HuH-7 (cell line): ENCODE measurements at places on chromosomes 2 and 18.

GRCh38 chr2:85794491-85795121, 40.8 kb downstream of the ATOH8 start:
- no peak for DNase-seq

DNA sequence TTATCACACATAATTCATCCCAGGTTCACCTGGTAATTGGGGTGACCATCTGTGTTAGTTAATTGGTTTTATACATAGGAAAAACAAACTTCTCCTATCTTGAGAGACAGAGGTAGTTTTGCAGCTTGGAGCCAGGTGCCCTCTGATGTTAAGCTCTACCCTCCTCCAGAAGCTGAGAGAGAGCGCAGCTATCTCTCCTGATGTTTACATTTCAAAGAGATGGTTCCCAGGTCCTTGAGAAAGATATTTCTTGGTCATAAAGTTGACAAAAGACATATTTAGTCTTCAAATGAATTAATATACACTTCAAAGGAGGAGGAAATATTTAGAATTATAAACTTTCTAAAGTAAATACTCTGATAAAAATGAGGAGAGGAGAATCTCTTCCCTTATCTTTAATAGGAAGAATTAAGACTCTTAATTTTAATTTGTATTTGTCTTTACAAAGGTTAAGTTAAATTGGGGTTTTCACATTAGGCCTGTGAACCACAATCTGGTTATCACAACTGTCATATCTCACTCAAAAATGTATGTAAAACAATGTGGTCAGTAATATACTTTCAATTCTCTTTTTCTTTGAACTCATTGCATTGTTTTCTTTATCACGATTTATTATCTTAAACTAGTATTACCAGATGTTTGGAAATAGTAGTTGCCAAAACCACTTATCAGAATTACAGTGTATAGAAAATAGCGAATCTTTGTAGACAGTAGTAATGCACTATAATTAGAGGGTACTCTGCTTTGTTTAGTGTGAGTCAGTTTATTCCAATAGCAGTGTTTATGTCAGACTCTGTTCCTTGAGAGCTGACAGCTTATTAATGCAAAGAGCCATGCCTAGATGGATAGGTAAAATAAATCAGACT, 26.8 kb downstream of the SERPINB4 start:
- no peak for DNase-seq

GRCh38 chr2:110904116-110904778, 171.9 kb downstream of the ACOXL start:
- DNase-seq = no peak

- no peak for DNase-seq
Observed at GRCh38 chr2:71880287-71880686, 267.4 kb downstream of the CYP26B1 start.

DNA sequence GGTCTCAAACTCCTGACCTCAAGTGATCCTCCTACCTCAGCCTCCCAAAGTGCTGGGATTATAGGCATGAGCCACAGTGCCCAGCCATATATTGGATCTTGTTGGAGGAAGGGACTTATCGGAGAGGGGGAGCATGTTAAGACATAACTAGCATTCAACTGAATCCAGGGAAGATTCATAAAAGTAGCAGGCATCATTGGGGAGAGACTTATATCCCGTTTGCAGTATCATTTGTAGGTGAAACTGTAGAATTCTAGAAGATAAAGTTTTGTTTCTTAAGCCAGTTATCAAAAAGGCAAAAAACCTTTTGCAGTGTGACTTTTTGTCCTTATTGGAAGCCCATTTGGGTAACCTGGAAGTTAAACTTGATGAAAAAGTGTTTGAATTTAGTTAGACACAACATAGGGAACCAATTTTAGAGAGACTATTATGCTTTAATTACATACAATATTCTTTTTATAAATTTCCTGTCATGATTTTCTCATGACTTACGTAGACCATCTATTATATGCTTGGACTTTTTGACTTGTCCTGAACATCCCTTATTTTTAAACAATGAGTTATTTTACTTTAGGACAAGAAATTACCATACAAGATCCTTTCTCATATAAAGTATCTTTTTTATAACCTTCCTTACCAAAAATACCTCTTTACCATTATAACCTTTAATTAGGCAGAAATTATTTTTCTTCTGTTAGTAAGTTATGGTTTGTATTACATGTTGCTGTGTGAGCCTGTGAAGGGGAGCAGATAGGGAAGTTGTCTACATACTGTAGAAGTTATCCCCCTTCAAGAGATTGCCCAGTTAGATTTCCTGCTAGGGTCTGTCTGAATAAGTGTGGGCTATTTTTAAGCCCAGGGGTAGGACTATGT, 20.3 kb downstream of the RAB3GAP1 start:
- no peak for DNase-seq

GRCh38 chr18:3306391-3306790, 44.5 kb downstream of the MYL12B start:
- no peak for DNase-seq

DNA sequence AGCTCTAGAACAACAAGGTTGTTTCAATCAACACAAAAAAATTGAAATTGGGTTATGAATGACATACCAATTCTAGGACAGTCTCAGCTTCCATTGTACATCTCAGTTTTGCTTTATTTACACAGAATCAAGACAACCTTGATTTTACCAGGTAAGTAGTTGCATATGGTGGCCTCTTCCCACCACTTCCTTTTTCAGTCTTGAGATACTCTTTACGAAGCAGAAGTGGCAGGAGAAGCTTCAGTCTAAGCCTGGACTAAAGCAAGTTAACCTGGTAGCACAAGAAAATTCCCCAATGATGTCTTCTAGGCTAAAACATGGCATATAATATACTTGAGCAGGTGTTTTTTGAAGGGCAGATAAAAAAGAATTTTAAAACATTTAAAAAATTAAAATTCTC, 10.7 kb upstream of the FAM136A start:
- DNase-seq = no peak

DNA sequence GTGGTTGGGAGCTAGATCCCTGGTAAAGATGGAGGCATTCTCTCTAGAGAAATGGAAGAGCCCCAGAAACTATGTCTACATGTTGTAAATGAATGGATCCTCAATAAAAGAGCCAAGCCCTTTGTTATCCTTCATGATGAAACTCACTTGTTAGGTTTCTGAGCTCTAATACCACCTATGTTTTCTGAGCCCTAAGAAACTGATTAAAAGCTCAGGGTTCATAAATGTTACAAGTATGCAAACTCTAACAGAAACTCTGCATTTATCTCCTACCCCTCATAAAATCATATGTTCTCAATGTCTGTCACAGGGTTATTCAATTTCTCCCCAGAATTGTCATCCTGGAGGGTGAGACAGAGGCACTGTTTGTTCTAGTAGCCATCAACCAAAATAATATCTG, 18.0 kb upstream of the HNMT start:
- DNase-seq = no peak

- no peak for DNase-seq
Observed at GRCh38 chr2:58063641-58064040, 17.0 kb downstream of the VRK2 start.

DNA sequence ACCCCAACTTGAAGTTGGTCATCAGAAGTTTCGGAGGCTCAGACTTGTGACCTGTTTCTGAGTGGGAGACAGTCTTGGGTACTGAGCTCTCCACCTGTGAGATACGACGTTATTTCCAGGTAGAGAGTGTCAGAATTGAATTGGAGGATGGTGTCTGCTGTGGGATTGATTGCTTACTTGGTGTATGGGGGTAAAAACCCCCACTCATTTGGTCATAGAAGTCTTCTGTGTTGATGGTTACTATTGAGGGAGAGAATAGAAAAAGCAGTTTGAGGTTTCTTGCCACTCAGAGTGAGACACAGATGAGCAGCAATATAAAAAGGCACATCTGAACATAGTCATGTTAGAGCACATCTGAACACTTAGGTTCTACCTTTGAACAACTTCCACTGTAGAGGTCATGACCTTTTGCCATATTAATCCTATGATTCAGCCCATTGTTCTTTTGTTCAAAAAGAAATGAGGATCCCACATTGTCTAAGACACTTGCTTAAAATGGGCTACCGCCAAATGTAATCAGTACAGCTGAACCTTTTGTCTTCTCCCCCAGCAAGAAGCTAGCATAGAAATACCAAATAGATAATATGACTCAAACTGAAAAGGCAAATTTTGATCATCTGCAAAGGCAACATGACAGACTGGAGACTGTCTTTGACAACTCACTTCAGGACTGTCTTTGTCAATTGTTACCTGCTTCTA, 73.3 kb downstream of the NAB1 start:
- no peak for DNase-seq

- DNase-seq = no peak
Observed at GRCh38 chr2:48531141-48531648, 1.2 kb downstream of the STON1 start.

DNA sequence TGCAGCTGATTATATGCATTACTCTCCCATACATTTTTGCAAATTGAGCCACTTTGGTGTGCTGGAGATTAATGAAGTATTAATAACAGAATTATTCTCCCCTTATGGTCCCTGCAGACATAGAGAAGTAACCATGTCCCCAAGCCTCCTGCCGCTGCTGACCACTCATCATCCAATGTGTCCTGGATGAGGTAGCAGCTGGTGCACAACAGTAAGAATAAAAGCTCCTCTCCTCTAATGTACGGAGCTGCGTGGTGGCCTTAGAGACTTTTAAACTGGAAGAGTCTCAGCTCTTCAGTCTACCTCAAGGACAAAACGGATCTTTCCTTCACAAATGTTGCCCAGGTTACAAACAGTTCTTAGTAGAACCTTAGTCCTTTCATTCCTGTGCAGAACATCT, 37.7 kb downstream of the TPO start:
- DNase-seq = no peak

DNA sequence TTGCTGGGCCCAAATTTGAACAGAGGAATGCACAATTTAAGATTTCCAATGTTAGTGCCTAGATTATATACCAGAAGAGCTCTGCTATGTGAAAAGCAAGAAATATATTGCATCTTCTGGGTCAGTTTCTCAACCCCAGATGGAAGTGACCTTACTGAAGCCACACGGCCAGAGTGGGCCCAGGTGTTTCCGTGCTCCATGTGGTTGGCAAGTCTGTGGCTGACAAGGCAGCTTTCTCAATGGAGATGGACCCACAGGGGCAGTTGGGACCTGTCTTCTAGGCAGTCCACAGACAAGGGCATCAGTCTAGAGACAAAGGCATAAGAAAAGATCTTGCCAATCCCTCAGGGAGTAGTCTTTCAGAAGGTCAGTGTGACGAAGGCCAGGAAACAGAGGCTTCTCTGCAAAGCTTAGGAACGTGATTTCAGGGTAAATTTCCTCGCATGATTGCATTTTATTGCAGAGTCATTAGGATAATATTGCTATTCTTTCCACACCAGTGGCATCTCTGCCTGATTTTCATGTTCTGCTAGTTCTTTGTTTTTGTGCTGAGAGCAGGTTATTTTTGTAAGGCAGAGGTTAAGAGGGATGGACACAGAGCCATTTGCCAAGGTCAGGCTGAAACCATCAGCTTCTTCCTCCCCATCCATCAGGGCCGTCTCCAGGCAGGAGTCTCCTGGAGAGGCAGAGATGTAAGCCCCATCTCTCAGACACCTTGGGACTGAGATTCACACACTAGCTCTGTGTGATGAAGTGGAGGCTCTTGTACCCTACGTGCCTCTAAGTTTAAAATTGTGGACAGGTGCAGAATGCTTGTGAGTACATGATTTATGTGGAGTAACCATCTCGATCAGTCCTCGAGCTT, 202.1 kb downstream of the ANKRD30B start:
- no peak for DNase-seq

GRCh38 chr2:238100821-238101771, 956 bp downstream of the ESPNL start:
- DNase-seq = no peak

GRCh38 chr2:160388464-160389263, 104.9 kb downstream of the RBMS1 start:
- DNase-seq = no peak

DNA sequence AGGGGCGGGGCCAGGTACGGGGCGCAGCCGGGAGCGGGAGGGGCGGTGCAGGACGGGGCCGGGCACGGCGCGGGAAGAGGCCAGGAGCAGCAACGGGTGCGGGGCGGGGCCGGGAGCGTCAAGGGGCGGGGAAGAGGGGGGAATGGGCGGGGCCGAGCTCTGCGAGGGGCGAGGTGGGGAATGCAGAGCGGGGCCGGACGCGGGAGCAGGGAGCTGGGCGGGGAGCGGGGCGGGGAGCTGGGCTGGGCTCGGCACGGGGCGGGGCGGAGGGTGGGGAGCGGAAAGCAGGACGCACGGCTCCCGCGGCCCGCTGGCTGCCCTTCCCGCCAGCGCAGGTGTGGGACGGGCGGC, at the start of gene IMPA2:
Gene IMPA2 (plus strand): TSS at position 316 of the 351 bp plus-strand sequence. CDS start 163 bp downstream, outside the sequence.
- DNase-seq = no peak

GRCh38 chr2:37650548-37651093, 20.8 kb downstream of the CDC42EP3 start:
- DNase-seq = no peak

- DNase-seq = no peak
Observed at GRCh38 chr2:127726158-127726880, 25.0 kb downstream of the SFT2D3 start.

DNA sequence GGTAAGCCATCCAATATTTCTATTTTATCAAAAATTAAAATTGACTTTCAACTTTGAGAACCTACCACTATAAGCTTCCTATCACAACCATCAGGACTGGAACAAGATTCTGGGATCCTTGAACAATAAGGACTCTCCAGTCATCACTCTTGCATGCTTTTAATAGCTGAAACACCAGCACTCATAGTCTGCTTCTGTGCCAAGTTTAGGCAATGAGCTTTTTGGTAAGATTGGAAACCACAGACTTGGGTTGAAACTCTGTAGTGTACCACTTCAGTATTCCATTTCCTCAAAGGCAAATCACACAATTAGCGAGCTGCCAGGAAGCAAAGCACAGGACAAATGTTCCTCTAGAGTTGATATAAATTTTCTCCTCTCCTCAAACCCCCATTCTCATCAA, 1065.8 kb upstream of the SLC39A10 start:
- DNase-seq = no peak

GRCh38 chr18:2687390-2688001, 32.0 kb downstream of the SMCHD1 start:
- no peak for DNase-seq

GRCh38 chr2:70161069-70161534, 29.7 kb downstream of the C2orf42 start:
- DNase-seq = no peak
